ENCODE measurements at places on chromosomes 13 and 19.

DNA sequence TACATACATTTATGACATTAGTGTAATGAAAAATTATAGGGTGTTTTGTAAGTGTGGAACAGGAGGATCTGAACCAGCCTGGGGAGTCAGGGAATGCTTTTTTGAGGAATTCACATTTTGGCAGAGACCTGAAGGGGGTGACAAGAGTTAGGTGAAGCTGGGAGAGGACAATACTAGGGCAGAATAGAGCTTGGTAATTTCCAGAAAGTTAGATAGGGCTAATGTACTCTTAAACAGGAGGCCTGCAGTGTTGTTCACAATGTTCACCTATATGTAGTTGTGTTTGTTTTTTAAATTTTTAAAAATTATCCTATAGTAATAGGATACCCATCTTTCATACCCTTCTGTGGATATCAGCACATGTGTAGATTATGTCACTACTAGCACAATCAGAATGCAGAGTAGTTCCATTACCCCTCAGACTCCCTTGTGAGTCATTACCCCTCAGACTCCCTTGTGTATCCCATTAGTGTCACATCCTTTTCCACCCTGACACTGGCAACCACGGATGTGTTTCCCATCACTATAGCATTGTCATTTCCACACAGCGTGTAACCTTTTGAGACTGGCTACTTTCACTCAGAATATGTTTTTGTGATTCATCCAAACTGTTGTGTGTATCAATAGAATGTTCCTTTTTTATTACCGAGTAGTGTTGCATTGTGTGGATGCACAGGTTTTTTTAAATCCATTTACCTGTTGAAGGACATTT is 43.1 kb downstream of the PCCA start:
- peak; percentile 96 for DNase-seq

- DNase-seq: peak; percentile 21
Measured at GRCh38 chr19:11446652-11447301, 11.3 kb downstream of the PRKCSH start.

- no peak for DNase-seq
Measured at GRCh38 chr13:73133531-73133930, 74.7 kb downstream of the KLF5 start.

GRCh38 chr13:105291987-105292386 is 1243.5 kb downstream of the EFNB2 start:
- DNase-seq: no peak

Measured in fibroblast of skin of right biceps (primary cell).